ENCODE measurements at places on chromosomes 11 and 22.

DNA sequence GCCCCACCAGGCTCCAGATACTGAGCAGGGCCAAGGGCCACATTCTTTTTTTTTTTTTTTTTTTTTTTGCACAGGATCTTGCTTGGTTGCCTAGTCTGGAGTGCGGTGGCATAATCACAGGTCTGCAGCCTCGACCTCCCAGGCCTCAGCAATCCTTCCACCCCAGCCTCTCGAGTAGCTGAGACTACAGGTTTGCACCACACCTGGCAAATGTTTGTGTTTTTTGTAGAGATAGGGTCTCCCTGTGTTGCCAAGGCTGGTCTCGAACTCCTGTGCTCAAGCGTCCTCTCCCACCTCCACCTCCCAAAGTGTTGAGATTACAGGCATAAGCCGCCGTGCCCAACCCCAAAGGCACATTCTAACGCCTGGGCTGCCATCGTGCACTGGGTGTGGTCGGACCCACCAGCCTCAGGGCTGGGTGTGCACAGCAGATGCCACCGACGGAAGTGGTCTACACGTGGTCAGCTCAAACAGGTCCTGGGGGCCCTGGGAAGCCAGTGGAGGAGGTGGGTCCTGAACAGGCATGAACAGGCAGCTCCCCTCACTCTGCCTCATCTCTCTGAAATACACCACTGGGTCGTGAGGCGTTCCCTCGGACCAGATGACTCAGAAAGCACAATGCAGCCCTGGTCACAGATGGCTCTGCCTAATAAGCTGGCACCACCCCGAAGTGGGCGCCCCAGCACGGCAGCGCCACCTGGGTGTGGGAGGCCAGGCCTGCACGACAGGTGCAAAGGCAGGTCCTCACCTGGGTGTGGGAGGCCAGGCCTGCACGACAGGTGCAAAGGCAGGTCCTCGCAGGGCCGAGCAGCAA is 5.1 kb upstream of the B4GALNT4 start:
- DNase-seq: peak; percentile 58

- DNase-seq: no peak
Measured at GRCh38 chr11:63862923-63863322, 24.0 kb downstream of the MARK2 start.

- peak; percentile 59 for DNase-seq
Measured at GRCh38 chr11:36376888-36377758, 81.0 kb downstream of the PRR5L start.

- no peak for DNase-seq
Measured at GRCh38 chr11:114025329-114025907, 34.1 kb upstream of the ZBTB16 start.
